ENCODE measurements at places on chromosomes 16 and 17.

- DNase-seq = no peak
Measured at GRCh38 chr16:75860326-75861053, 134.2 kb upstream of the CPHXL start.

- no peak for DNase-seq
Measured at GRCh38 chr17:51799240-51799639, 359.3 kb downstream of the CA10 start.

- DNase-seq = peak; percentile 57
Measured at GRCh38 chr16:47143677-47144558, at the start of gene NETO2. TSS of gene NETO2 (minus strand) at chr16:47143945. CDS start at chr16:47143612, 333 bp downstream.

GRCh38 chr16:12293017-12293618 lies 316.6 kb downstream of the SNX29 start:
- no peak for DNase-seq

DNA sequence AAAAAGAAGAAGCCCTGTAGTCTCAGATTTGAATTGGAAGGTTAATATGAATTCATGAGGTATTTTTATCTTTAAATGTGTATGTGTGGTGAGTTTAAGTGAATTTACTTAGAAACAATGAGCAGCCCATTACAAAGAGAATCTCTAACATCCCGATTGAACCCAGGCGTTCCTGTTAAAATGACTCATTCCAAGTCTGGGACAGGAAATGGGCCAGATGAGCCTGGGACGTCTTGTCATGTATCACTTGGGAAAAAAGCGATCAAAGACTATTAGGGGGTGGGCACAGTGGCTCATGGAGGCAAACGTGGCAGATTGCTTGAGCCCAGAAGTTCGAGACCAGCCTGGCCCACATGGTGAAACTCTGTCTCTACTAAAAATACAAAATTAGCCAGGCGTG lies 81.6 kb downstream of the SEC14L1 start:
- DNase-seq = no peak

DNA sequence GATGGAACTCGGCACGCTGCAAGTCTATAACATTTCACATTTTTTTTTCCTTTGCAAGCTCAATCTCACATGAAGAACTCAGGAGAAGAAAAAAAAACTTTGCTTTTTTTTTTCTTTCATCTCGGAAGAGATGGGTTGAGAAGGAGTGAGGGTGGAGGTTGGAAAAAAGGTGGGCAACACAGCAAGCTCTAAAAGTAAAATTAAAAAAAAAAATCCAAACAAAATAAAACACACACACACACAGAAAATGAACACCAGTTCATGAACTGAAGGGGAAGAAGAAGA lies 2.5 kb downstream of the MAF start:
- DNase-seq = no peak

GRCh38 chr16:11314309-11314894 lies 30.9 kb upstream of the RMI2 start:
- DNase-seq = no peak

GRCh38 chr16:86354641-86355513 lies 155.4 kb upstream of the FOXF1 start:
- DNase-seq = no peak

- DNase-seq = no peak
Measured at GRCh38 chr17:12553625-12554024, 112.1 kb upstream of the MYOCD start.

GRCh38 chr17:59839651-59840328 lies 53.0 kb downstream of the TUBD1 start:
- DNase-seq = no peak

GRCh38 chr17:1011760-1012735 lies 15.1 kb downstream of the TIMM22 start:
- DNase-seq = no peak

- no peak for DNase-seq
Measured at GRCh38 chr16:22890976-22891375, 77.0 kb downstream of the HS3ST2 start.

DNA sequence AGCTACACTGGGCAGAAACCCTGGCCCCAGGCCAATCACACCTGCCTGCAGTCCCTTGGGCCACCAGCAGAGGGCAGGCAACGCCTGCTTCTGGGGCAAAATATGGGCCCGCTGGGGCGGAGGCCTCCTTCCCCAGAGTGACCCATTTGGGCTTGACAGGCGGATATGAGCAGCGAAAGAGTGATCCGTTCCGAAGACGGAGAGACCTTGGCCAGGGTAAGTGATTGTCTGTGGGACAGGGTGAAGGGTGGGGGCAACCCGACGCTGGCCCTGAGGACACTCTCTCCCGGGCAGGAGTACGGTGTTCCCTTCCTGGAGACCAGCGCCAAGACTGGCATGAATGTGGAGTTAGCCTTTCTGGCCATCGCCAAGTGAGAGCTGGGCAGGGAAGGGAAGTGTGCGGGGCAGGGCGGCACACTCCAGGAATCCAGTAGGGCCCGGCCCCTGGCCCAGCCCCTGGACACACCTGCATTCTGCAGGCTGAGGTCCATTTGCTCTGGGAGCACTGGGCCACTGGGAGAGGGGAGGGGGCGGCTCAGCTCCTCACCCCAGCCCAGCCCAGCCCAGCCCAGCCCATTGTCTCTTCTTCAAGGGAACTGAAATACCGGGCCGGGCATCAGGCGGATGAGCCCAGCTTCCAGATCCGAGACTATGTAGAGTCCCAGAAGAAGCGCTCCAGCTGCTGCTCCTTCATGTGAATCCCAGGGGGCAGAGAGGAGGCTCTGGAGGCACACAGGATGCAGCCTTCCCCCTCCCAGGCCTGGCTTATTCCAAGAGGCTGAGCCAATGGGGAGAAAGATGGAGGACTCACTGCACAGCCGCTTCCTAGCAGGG lies 3.5 kb upstream of the NHERF1 start:
- peak; percentile 75 for DNase-seq

DNA sequence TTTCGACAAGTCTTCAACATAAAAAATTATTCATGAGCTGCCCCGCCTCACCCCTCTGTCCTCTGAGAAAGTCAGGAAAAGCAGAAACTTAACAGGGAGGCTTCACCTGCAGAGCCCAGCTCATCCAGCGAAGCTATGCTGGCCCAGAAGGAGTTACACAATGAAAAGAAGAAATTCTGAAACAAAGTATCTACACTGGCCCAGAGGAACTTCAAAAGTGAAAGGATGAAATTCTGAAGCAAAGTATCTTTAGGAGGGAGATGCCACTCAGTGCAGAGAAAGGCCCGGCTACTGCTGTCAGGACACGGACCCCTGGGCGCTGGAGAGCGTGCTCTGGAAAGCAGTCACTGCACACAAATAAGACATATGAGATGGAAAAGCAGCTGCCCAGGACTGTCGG lies 1.6 kb downstream of the GALNS start:
- DNase-seq = no peak

DNA sequence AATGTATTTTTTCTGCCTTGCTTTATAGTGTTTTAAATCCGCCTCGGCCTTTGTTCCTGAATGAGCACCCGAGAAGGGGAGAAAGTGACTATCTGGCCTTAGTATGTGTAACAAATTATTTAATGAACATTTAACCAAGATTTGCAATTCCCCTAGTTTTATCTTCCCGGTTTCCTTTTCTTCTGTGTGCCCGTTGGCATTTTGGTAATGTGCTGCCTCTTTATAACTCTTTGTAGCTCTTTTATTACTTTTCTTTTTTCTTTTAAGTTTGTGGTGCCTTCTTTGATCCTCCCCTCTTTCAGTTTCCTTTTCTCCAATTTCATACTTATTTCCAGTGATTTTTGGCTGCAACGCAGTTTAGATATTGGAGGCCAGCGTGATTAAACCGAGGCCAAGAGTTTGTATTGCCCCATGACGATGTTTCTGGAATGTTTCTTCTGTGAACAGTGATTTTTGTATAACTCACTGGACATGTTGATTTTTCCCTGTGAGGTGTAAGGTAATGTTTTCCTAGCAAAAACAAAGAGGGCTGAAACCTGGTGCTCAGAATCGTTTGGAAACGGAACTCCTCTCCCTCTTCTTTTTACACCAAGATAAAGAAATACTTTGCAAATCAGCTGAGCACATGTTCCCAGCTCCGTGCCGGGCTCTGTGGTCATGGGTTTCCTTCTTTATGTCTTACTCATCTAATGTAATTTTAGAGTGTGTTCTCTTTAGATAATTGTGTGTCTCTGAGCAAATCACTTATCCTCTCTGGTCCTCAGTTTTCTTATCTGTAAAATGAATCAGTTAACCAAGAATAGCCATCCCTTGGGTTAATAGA lies 344.3 kb downstream of the WWOX start:
- no peak for DNase-seq

- DNase-seq = no peak
Measured at GRCh38 chr16:51144203-51144602, 6.9 kb downstream of the SALL1 start.

DNA sequence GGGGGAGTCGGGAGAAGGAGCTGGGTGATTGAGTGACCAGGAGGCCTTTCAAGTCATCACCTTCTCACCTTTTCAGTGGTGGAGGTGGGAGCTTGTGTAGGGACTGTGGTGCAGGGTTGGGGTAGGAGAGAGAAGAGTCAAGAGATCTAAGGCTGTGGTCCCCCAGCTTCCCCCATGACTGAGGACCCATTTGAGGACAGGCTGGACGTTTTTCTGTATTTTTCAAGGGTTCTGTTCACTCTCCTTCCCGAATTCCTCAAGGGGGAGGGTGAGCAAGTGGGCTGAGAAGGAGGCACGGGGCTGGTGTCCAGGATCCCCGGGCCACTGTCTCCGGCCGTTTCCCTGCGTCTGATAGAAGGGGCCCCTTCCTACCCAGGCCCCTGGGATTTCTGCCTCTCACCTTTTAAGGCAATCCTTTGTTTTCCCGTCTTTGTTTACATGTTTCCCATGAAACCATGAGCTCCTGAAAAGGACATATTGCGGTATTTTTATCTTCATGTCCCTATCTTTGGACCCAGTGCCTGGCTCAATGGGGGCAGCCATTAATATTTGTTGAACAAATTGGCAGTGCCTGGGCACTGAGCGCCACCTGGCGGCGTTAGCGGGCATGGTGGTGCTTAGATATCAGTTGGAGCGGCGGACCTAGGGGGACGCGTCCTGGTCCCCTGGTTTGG lies 9.2 kb upstream of the CD300A start:
- peak; percentile 66 for DNase-seq

- no peak for DNase-seq
Measured at GRCh38 chr17:40846515-40847144, 20.4 kb downstream of the KRT12 start.

GRCh38 chr16:68146585-68146984 lies 61.4 kb downstream of the NFATC3 start:
- DNase-seq = no peak

GRCh38 chr16:86934581-86935375 lies 356.4 kb downstream of the FOXL1 start:
- no peak for DNase-seq

- no peak for DNase-seq
Measured at GRCh38 chr17:7972131-7972785, 30.2 kb upstream of the GUCY2D start.

DNA sequence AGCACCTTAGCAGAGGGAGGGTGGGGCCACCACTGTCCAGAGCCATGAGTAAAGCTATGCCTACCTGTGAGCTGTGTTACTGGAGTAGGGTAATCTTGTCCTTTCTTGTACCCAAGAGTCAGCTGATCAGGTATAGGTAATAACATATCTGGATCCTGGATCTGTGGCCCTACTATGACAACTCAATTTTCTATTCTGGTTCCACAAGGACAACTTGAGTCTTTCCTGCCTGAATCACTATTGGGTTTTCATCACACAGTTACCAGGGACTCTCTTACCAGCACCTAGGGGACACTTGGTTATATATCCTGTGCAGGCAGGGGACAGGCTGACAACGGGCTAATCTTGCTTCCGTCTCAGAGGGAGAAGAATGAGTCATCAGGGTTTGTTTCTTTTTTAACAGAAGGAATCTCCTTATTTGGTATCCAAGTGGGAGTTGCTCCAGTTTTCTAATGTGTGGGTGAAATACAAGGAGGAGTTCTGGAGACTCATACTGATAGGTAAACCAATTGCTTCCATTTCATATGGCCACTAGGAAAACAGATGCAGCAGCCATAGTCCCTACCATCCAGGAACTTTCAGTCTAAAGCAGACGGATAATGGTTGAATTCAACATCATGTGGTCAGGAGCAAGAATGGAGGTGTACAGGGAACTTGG lies 6.8 kb downstream of the ZNF267 start:
- DNase-seq = no peak

DNA sequence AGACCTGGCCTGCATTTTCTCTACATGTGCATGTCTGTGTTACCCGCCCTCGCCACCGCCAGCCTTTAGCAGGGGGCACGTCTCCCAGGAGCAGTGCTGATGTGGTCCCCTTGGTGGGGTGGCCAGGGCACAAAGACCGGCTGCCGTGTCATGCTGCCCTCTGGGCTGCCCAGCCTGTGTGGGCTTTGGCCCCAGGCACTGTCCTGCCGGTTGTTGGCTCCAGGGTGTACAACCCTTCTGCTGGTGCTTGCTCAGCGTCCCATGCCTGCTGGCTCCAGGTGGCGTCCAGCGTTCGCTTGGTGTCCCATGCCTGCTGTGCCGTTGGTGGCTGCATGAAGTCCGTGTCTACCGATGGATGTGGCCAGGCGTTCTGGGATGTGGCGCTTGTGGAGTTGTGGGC lies 4.1 kb downstream of the BAIAP2 start:
- DNase-seq = no peak

- no peak for DNase-seq
Measured at GRCh38 chr17:74924250-74924948, at the start of gene OTOP2. TSS of gene OTOP2 (plus strand) at chr17:74924273. CDS start at chr17:74924633, 360 bp downstream.

DNA sequence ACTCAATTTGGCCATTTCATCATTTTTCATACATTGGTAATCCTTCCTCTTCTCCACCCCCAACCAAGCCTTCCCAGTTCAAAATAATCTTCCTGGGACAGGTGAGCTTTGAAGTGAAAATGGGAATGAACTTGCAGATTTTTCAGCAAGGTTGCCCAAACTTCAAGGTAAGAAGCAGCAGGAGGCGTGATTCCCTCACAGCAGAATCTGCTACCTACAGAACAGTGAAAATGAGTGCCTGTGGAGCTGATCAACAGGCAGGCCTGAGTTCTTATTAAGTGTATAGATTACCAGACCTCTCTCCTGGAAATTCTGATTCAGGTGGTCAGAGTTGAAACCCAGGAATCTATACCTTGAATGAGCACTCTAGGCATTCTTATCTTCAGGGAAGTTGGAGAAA lies 356.6 kb downstream of the RBFOX1 start:
- no peak for DNase-seq

DNA sequence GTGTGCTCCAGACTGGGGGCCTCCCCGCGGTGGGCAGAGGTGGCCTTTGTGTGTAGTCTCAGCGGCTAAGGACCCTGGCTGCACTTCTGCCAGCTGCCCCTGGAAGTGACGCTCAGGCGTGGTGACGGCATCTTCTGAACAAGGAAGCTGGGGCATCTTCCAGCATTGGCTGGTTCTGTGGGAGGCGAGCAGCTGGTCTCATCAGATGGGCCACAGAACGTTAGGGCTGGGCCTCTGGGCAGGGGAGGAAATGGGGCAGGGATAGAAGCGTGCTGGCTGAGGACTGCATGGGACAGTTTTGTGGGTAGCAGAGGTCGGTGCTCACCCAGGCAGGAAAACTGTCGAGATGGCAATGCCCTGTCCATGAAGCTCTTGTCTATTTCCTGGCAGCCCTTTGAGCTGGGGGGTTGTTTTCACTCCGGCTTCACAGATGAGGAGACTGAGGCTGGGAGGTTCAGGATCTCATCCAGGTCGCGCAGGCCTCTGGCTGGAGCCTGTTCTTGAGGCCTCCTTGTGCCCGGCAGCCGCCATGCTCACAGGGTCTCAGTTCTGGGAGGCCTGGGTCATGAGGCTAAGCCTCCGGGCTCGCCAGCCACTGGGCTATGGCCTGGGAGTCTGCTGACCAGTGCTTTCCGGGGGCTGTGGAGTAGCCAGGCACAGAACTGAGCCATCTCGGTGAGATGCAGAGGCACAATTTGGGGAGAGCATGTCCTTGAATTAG lies 16.3 kb downstream of the IRF8 start:
- DNase-seq = no peak

All from activated CD4-positive, alpha-beta T cell treated with anti-CD3 and anti-CD28 coated beads, Interleukin-2, amount 50 U/mL, for 4 hours (primary cell).